Thoracic aorta (tissue), 2 donors: ENCODE measurements at places on chromosomes 13 and 19.

DNA sequence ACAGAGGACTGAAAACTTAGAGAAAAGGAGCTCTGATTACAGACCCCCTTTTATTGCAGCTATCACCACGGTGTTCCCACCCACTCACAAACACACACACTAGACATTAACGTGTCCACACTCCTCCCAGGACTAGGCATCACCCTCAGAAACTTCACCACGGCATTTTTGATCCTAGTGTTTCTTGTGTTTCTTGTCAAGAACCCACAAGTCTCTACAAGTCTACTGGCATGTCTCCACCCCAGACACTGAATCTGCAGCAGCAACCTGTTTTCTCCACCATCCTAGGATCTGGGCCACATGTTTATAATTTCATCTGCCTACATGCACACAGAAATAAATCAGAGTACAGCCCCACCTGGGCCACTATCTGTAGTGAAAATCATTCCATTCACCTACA lies 4.3 kb downstream of the ZNF486 start:
- DNase-seq = no peak

DNA sequence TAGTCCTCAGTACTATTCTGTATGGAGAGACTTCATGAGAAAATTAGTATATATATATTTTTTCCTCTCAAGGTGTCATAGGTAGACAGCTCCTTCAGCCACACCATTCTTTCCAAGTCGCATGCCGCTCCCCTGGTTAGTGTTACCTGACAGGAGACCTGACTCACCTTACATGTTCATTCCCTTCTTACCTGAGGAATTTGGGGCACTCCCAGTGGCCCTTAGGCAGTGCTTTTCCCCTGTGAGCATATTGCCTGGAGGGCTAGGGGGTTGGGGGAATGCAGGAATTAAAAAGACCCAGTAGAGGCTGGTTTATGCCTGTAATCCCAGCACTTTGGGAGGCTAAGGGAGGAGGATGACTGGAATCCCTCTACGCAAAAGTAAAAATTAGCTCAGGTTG lies 9.0 kb upstream of the ACTN4 start:
- DNase-seq = no peak

DNA sequence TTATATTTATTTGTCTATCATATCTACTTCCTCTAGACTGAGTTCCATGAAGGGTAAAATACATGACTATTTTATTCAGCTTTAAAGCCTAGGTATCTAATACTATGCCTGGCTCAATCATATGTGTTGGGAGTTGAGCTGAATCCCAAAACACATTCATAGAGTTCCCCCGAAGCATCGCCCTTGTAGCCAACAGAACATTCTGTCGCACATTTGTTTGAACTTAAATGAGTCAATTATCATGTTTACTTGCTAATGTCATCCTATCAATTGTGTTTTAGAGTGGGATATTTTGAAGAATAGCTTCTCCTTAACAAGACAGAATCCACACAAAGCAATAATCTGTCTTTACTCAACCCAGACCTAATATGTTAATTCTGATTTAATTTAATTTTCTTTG lies 252.4 kb downstream of the HS6ST3 start:
- no peak for DNase-seq

GRCh38 chr19:49780861-49781260 lies 14.1 kb downstream of the AP2A1 start:
- DNase-seq = no peak

GRCh38 chr13:80504453-80504852 lies 163.5 kb upstream of the SPRY2 start:
- no peak for DNase-seq

DNA sequence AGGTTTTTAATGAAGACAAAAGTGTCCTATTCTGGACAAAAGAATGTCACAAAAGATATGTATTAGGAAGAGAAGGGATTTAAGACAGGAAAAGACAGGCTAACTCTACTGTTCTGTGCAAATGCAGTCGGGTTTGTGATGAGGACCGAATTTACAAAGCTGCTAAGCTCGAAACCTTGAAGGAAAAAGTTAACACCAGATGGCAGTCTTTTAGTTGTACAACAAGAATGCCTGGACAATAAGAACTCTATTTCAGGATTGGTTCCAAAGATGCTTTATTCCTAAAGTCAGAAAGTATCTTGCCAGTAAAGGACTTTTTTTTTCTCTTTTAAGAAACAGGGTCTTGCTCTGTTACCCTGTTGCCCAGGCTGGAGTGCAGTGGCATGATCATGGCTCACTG lies 51.1 kb downstream of the HS6ST3 start:
- no peak for DNase-seq

DNA sequence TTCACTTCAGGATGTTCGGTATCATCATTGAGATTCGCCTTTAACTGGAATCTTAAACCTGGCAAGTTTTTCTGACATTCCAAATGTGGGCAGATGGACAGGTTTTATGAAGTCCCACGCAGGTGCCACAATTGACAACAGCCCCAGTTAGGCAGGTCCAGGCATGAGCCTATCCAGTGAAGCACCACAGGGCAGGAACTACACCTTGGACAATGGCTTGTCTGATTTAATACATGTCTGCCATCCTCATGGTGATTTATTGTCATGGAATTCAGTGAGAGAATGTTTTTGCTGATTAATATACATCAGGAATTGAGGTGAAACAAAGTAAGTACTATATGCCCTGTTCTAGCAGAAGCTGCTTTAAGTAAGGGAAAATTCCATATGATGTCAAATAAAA lies 10.2 kb upstream of the TPP2 start:
- DNase-seq = no peak

DNA sequence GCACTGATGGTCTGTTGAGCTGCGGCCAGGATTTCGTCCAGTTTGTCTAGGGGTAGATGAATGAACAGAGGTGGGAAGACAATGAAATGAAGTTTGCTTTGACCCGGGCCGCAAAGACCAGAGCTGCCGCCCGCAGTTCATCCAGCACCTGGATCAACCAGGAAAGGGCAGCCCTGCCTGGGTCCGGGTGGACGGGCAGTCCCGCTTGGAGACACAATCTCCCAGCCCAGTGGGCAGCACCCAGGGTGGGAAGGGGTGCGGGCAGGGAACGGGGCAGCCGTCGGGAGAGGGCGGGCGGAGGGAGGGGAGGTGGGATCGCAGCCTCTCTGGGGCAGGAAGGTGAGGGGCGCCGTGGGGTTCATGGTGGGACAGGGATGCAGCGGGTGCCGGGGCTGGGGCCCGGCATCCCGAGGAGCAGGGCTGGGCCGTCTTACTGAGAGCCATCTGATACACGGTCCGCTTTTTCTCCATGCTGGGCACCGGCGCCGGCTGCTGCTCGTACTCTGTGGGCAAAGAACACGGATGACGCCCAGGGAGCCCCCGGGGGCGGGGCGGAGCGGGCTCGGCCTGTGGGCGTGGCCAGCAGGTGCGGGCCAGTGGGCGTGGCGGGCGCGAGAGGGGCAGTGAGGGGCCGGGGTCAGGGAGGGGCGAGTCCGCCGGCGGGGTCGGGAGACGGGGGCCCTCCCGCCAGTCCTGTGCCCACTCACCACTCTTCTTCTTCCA lies 33.1 kb downstream of the SHANK1 start:
- no peak for DNase-seq

DNA sequence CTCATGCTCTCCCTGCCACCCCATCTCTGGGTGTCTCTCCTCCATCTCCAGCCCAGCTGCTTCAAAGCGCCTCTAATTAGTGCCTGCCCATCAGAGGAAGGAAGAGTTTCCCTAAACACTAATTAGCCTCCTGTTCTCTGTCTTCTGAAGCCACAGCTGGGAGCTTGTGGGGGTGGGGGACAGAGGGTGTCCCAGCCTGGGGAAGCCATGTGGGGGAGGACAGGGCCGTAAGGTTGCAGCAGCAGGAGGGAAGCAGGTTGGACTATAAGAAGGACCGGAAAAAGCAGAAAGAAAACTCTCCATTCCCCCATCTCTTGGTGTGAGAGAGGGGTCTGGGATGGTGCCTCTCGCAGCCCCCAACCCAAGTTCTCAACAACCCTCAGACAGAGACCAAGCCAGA lies 26.2 kb downstream of the SLC8A2 start:
- DNase-seq = no peak

DNA sequence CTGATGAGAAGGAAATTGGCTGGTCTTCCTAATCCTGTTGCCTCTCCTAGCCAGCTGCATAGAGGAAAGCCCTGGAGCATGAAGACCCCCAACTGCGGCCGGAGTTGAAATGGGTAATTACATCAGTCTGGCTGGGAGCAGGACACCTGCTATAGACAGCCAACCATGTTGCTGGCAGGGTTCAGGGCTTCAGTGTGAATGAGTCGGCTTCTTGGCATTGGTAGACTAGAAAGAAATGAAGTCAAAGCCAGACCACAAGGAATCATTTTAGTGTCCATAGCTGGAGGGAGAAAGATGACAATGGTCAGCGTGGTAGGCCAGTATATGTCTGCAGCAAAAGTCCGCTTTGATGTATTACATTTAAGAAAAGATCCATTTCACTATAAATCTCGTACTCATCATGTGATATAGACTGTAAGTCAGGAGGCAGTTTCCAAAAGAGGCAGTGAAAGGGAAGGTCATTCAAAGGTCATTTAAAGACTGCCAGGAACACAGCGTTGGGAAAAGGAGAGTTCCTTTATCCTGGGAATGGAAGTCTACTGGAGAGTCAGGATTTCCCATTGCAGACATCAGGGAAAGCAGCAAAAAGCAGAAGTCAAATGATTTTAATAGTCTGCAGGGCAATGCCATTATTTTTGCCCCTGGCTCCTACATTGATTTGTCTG lies 262.7 kb downstream of the DNAJC15 start:
- no peak for DNase-seq

DNA sequence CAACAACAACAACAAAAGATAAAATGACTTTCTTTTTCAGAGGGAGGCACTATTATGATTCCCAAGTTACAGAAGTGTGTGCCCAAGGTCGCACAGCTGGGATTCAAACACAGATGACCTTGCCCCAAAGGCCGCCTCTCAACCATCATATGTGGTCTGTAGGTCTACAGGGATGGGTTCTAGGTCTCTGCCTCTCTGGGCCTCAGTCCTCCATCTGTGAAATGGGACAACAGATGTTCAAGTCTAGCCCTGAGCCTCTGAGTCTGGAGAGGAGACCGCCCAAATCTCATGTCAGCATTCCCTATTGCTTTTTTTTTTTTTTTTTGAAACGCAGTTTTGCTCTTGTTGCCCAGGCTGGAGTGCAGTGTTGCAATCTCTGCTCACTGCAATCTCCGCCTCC lies 4.9 kb downstream of the NPAS1 start:
- DNase-seq = no peak

GRCh38 chr13:33123066-33123859 lies 107.0 kb downstream of the KL start:
- no peak for DNase-seq

DNA sequence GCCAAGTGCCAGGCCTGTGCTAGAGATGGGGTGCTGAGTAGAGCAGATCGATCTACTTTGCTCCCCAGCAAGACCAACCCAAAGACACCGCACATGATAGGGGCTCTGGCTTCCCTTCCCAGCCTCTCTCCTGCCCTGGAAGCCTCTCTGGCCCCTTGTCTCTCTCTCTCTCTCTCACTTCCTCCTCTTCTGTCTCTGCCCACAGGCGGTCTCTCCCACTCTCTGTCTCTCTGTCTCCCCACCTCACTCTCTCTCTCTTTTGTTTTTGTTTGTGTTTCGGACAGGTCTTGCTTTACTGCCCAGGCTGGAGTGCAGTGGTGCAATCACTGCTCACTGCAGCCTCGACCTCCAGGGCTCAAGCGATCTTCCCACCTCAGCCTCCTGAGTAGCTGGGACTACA lies 1.3 kb downstream of the SELENOV start:
- DNase-seq = no peak

DNA sequence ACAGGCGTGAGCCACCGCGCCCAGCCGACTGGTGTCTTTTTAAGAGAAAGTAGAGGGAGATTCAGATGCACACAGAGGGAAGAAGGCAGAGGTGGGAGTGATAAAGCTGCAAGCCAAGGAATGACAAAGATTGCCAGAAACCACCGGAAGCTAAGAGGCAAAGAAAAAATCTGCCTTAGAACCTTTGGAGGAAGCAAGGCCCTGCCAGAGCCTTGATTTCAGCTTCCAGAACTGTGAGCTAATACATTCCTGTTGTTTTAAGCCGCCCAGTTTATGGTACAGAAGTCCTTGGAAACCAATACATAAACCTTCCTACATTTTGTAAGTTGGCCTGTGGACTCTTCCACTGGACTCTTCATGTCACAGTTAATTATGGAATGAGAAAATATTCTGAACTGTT lies 71.7 kb upstream of the SOX21 start:
- no peak for DNase-seq

DNA sequence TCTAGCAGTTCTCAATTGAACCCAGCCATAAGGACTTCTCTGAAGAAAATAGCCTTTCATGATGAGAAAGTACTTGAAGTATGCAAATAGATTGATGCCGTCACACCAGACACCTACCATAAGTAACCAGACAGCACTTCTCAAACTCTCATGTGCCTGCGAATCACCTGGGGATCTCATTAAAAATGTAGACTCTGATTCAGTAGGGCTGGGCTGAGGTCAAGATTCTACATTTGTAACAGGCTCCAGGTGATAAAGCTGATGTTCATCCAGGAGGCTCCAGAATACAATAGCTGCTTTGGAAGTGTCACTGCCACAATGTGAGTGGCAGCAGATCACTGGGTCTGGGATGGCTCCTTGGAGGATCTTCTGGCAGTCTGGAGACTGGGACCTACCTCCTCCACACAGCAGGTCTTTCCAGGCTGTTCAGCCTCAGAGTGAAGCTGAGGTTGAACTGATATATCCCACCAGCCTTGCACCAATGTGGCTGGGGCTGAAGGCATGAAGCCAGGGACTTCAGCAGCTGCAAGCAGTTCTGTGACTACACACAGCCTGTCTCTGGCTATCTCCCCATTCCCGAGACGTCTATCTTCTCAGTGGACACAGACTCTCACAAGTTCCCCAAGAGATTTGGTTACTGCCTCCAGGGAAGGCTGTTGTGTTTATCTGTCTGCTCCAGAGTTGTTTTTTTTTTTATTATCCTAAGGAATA lies 9.1 kb downstream of the MBNL2 start:
- DNase-seq = no peak

- DNase-seq = no peak
These were observed 2.3 kb upstream of the EIF3G start for GRCh38 chr19:10122045-10122444.

- no peak for DNase-seq
These were observed 2.5 kb downstream of the PROZ start for GRCh38 chr13:113160983-113161382.

DNA sequence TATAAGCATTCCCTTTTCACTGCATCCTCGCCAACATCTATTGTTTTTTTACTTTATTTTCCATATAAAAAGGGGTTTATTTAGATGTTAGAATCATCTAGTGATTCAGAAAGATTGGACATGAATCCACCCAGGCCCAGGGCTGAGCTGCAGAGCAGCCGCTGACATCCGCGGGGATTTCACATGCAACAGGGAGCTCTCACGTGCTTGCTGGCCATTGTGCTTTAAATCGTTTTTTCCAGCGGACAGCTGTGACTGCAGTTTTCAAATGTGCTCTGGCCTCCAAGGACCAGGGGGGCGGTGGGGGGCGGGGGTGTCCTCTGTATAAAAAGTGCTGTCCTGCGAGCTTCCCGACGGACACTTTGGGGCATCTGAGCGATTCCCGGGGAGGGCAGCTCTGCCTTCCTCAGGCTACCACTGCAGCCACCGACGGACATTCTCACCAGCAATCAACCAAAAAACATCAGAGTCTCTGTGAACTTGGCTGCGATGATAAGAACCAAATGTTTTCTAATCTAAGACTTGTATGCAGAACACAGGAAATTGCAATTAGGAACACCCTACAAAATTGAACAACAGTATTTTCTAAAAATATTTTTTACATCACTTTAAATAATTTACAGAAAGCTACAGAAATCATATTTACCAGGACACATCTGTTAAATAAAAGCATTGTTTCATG lies 12.6 kb downstream of the RB1 start:
- no peak for DNase-seq

GRCh38 chr13:89199138-89199537 lies 1528.0 kb downstream of the SLITRK5 start:
- DNase-seq = no peak

- DNase-seq = no peak
These were observed 83.8 kb downstream of the RNASEH2B start for GRCh38 chr13:50993371-50993770.
